ENCODE measurements at places on chromosomes 4 and X.
A peak's percentile ranks its signal among the peaks of the same experiment; 100 is the strongest.

GRCh38 chr4:158442736-158443135 lies 78.9 kb upstream of the RXFP1 start:
- DNase-seq: no peak

GRCh38 chr4:81031796-81032551 lies 1.5 kb downstream of the BMP3 start:
- DNase-seq: no peak

- no peak for DNase-seq
Measured at GRCh38 chrX:17595456-17596035, 141.7 kb upstream of the SCML1 start.

DNA sequence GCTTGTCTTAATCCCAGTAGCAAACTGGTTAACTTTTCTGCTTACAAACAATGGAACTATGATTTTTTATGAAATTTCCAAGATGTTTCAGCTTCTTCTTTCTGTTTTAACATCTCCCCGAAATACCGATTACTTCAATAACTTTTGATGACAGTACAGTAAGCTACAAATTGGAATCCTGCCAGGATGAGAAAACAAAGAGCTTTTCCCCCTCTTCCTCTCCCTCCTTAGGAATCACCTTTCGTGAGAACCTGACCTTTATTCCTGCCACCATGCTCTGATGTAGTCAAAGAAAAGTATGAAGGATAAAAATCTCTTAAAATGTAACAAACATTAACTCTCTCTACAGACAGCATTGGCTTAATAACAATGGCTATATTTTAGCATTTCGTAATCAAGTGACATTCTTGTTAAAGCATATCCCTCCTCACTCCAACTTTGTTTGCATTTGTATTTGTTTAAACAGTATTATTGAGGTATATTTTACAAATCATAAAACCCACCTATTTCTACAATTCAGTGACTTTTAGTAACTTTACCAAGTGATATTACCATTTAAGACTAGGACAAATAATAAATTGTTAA lies 148.7 kb upstream of the NAP1L5 start:
- no peak for DNase-seq

- DNase-seq: no peak
Measured at GRCh38 chr4:147678796-147679549, 5.0 kb downstream of the PRMT9 start.

DNA sequence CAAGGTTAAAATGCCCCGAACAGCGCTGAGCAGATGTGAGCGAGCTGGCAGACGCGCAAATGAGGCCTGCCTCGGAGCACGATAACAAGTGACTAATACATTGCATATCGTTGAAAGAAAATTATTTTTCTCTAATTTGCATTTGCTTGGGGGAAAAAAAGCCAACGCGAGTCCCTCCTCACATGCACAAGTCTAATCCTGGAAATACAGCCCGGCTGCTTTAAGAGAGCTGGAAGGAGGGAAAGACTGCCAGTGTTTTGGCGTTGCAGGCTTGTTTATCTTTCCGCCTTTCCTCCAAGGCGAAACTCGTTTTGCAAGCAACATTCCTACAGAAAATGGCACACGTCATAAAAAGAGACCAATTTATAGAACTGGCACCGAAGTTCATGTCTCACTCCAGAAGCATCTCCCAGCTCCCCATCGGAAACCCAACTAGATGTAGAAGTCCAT lies 12.6 kb downstream of the BCOR start:
- DNase-seq: no peak

- no peak for DNase-seq
Measured at GRCh38 chrX:38937400-38937799, 136.1 kb downstream of the MID1IP1 start.

GRCh38 chr4:48907706-48908477 lies 1.3 kb upstream of the OCIAD2 start:
- no peak for DNase-seq

GRCh38 chrX:112822892-112823291 lies 17.7 kb downstream of the AMOT start:
- no peak for DNase-seq

DNA sequence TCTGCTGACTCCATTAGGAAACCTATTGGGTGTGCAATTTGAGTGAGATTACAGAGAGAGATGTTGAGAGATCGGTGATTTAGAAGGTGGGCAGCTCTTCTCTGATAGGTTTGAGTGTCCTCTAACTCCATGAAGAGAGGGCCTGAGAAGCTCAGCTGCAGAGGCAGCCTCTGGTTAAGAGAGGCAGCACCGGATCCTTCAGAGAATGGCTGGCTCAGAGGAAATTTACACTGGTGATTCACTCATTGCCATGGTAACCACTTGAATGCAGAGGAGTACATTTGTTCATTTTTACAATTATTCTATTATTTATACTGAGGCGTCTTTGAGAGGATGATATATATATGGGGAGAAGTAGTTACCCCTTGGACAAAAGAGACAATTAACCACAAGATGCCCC lies 171.7 kb downstream of the PDGFRA start:
- peak; percentile 49 for DNase-seq

DNA sequence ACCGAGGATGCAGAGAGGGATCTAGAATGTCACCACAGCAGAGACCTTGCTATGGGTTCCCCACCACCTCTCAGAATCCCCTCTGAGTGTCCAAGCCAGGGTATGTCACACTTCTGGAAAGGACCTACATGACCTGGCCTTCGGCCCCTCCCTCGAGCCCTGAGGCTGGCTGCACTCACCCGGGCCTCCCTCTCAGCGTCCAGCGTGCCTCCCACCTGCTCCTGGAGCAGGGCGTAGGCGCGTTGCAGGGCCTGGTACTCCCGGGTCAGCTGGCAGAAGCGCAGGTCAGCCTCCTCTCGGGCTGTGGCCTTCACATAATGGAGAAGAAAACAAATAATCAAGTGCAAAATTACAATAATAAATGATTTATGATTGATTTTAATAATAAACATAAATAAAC lies 43.9 kb upstream of the C4orf50 start:
- no peak for DNase-seq

DNA sequence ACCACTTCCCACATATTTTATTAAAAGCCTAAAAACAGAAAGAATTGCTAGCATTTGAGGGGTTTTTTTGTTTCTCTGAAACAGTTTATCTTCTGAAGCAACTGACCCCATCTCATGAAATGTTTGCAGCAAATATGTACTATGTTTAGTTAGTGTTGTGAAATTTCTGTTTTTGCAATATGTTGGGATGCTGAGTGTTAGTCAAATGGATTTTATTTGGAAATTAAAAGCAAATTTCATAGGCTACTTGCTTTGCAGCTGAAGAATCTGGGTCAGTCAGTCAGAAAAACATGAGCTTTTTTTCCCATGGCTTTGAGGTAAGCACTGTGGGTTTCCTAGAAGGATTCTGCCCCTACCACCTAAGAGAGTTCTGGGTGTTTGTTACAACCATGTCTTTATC lies 184.9 kb upstream of the DKK2 start:
- no peak for DNase-seq

GRCh38 chr4:38873290-38873944 lies 5.8 kb downstream of the FAM114A1 start:
- DNase-seq: no peak

DNA sequence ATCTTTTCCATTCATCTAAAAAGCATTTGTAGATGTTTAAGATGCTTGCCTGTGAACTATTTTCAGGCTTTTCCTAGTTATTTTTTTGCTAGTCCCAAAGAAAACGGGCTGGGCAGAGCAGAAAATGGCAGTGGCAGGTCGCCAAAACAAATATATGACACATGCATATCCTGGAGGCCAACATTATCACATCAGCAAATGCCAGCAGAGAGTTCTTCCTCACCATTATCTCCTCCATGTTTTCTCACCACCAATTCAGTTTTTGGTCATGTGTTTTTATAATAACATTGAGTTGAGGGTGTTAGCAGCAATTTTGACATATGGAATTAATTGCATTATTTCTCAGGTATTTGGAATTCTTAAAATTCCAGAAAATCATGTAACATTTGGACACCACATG lies 97.9 kb upstream of the EOLA2 start:
- peak; percentile 50 for DNase-seq

GRCh38 chr4:26220696-26221095 lies 100.1 kb upstream of the RBPJ start:
- DNase-seq: peak; percentile 54

DNA sequence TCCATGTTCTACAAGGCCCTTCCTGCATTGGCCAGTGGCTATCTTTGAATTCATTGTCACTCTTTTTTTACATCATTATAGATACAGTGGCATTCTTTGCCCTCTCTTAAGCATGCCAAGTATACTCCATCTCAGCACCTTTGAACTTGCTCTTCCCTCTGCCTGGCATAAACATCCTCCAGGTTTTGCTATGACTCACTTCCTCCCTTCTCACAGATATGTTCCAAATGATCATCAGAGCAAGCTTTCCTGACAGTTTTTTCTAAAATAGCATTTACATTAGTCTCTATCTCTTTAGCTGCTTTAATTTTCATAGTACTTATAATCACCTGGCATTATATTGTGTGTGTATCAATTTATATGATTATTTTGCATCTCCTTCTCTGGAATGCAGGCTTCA lies 553.3 kb upstream of the MAGEB2 start:
- no peak for DNase-seq

- DNase-seq: no peak
Measured at GRCh38 chr4:54945838-54946237, 179.6 kb downstream of the KDR start.

GRCh38 chr4:186827534-186827897 lies 103.9 kb upstream of the FAT1 start:
- no peak for DNase-seq

GRCh38 chrX:63511361-63511760 lies 160.2 kb upstream of the SPIN4 start:
- no peak for DNase-seq

GRCh38 chr4:2825740-2826139 lies 17.9 kb upstream of the ADD1 start:
- DNase-seq: no peak

DNA sequence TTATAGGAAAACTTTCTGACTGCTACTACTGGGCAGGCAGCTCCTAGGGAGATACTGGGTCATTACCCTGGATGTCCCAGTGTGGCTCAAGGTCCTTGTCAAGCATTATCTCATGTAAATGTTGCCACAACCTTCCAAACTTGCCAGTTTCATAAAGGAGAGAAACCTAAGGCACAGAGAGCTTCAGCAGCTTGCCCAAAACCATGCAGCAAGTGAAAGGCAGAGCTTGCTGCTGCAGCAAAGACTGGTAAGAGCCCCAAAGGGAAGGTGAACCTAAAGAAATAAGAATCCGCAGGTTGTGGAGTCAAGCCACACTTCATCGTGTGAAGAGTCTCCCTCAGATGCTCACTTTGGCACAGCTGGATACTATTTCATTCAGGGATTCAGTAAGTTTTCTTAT lies 2.3 kb downstream of the MPP1 start:
- no peak for DNase-seq

DNA sequence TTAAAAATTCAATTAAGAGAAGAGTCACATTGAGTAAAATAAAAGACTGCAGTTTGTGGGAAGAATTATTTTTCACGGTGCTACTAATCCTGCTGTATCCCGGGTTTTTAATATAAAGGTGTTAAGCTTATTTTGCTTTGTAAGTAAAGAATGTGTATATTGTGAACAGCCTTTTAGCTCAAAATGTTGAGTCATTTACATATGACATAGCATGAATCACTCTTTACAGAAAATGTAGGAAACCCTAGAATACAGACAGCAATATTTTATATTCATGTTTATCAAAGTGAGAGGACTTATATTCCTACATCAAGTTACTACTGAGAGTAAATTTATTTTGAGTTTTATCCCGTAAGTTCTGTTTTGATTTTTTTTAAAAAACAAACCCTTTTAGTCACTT lies 39.7 kb downstream of the IRS4 start:
- no peak for DNase-seq

- DNase-seq: no peak
Measured at GRCh38 chrX:48792219-48792618, 5.8 kb downstream of the GATA1 start.

DNA sequence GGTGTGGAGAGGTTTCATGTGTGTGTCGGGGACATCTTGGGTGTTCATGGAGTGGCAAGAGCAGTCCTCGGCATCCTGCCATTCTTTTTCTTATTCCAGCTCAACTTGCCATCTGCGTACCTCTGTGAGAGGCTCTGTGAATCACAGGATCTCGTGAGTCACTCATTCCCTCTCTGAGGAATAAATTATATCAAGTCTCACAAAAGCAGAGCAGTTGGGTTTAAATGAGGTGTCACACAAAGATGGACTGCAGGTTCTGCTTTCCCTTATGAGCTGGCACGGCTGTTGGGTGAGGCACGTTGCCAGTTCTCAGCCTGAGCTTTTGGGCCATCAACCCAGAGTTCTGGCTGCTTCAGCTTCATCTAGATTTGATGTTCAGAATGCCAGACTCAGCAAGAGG lies 6.8 kb upstream of the OCIAD2 start:
- peak; percentile 23 for DNase-seq

- no peak for DNase-seq
Measured at GRCh38 chr4:68076194-68076593, 53.5 kb downstream of the TMPRSS11F start.

DNA sequence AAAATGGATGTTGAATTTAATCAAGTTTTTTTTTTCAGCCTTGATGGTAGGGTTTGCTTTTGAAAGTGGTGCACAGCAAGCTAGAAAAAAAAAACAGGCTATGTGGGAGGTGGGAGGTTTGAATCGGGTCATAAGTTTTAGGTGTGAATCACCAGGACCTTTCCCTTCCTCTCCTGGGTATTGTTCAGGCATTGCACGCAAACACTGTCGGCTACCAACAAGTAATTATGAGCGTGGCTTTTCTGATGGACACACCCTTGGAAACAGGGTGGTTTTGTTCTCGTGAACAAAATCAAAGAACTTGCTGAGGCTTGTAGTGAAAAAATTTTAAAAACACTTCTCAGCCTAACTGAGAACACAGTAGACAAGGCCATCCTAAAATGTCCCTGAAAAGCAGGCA lies 18.1 kb downstream of the PIR start:
- no peak for DNase-seq

- no peak for DNase-seq
Measured at GRCh38 chrX:20571611-20572010, 304.9 kb upstream of the RPS6KA3 start.

GRCh38 chr4:148557793-148558192 lies 115.6 kb upstream of the NR3C2 start:
- DNase-seq: no peak

GRCh38 chr4:77124576-77124975 lies 32.4 kb upstream of the CCNG2 start:
- DNase-seq: no peak

DNA sequence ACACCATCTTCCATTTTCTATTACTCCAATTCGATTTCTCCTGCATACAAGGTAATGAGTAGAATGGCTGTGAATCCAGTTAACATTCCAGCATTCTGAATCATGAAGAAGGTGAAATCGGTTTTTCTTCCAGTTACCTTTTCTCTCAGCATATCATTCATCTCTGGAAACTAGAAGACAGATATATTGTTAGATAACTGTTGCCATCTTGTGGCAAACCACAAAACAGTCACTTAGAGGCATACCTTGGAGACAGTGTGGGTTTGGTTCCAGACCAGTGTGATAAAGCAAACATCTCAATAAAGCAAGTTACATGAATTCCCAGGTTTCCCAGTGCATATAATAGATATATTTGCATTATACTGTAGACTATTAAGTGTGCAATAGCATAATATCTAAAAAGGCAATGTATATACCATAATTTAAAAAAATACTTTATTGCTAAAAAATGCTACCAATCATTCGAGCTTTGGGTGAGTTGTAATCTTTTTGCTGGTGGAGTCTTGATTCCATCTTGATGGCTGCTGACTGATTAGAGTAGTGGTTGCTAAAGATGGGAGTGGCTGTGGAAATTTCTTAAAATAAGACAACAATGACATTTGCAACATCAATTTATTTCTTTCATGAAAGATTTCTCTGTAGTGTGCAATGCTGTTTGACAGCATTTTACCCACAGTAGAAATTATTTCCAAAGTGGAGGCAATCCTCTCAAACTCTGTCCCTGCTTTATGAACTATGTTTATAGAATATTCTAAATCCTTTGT lies 82.1 kb downstream of the SLC39A8 start:
- peak; percentile 17 for DNase-seq
